ENCODE measurements at places on chromosomes 6 and 20.

DNA sequence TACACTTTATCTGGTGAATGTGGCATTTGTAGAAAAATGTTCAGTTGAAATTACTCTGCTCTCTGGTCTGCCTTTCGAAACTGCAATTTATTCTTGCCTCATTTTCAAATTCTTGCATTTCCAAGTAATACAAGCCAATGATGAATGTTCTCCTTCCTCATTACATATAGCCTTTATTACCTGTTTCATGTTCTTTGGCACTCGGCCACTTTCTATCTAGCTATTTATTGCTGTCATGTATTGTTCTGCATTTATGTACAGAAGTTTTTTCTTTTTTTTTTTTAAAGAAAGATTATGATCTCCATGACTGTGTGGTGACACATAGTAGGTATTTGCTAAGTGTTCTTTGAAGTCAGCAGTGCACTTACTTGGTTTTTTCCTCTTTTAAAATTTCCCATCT is 261.4 kb downstream of the ZFAND3 start:
- DNase-seq = peak; percentile 30

- DNase-seq = no peak
Observed at GRCh38 chr6:155030148-155030720, 35.1 kb downstream of the TIAM2 start.

- no peak for DNase-seq
Observed at GRCh38 chr6:68973066-68973465, 338.0 kb downstream of the ADGRB3 start.

GRCh38 chr6:148217921-148218320 is 124.7 kb upstream of the SASH1 start:
- DNase-seq = no peak

GRCh38 chr6:159303784-159304183 is 134.6 kb downstream of the FNDC1 start:
- DNase-seq = no peak

DNA sequence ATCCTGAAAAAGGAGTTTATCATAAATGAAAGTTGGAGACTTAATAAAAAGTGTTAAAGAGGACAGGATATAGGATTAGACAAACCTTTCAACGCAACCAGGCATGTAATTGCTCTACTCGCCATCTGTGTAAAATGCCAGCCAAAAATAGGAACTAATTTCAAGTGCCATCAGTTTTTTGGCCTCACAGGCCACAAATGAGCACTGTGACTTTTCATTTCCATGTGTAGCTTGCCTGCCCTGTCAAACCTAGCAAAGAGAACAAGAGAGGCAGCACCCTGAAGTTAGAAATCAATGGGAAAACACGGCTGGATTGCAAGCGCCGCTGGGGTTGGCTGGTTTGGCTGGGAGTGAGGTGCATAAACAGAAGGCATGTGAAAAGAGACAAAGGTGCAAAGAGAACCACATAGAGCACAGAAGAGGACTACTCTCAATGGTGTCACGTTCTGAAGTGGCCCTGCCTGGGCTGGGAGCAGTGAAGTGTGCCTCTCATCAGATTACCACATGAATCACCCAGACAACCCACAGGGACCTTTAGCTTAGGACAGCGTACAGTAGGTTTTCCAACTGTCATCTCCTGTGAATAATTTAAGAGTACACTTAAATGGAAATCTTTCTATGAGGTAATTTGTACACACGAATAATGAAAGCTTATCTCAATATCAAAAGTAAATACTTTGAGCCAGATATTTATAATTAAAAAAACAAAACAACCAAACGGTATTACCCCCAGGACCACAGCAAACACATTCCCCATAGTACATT is 78.0 kb upstream of the NHSL1 start:
- DNase-seq = no peak

GRCh38 chr20:11124849-11125505 is 451.2 kb upstream of the JAG1 start:
- DNase-seq = no peak

DNA sequence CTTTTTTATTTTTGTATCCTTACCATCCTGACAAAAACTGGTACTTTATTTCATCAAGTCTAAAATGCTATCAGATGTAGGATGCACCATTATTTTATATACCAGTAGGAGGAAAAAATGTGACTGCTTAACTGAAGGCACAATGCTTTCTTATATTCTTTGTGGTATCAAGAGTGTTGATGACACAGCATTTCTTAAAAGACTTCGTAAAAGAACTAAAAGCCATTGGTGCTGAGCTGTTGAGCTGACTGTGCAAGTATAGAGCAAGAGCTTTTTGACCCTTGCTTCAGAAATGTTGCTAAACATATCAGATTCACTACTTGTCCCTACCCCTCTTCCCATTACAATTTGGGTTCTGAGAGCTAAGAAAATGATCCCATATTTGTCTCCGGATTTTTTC is 17.5 kb downstream of the SF3B5 start:
- DNase-seq = no peak

GRCh38 chr20:44137266-44137801 is 49.7 kb downstream of the JPH2 start:
- DNase-seq = peak; percentile 20

DNA sequence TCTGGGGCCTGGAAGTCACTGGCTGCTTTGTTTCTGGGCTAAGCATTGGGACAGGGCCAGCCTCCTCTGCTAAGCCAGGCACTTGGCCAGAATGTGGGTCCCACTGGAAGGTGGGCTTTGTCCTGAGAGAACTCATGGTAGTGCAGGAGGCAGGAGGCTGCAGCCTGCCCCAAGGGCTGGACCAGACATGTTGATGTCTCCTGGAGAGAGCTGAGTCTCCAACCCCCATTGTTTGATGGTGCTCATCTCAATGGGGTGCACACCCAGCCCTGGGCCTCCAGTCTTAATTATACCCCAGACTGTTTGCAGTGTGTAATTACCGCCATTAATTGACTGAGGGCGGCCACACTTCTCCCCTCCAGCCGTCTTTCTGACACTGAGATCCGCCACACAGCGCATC is 220.5 kb upstream of the PMEPA1 start:
- DNase-seq = no peak

DNA sequence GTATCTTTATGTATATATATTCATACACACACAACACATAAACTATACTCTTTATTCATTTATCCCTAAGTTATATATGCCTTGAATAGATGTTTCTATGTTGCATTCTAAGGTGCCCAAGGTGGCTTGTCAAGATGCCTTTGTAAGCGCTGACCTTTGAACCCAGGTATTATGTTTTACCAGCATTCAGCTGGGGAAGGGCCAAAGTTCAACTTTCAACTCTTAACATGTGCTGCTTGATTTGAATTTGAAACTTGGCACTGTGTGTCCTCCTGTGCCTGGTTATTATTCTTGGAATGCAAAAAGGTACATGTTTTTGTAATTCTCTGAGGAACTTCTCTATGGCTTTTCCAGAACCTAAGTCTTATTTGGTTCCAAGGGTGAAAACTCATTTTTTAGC is 146.5 kb downstream of the EDN1 start:
- no peak for DNase-seq

- DNase-seq = peak; percentile 75
Observed at GRCh38 chr6:142744836-142745235, 200.1 kb downstream of the HIVEP2 start.

DNA sequence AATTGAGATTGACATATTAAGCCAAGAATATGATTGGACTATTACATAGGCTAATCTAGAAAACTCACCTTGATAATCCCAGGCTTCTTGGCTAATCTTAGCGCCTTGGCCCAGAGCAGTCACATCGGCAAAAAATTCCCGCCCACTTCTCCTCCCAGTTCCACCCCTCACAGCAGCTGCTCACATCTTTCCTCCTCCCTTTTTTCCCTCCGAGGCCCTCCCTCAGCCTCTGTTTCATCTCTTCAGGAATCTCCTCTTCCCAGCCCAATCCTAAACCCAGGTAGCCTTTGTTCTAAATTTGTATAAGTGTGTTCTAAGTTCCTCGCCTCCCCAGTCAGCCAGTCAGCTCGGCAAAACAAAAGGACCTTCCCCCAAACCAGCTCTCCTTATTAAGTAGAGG is 184.3 kb downstream of the PRKN start:
- no peak for DNase-seq

- DNase-seq = peak; percentile 97
Observed at GRCh38 chr6:159899994-159900745, 9.4 kb downstream of the MAS1 start.

- no peak for DNase-seq
Observed at GRCh38 chr6:87261534-87261933, 60.9 kb upstream of the SMIM8 start.

GRCh38 chr6:20777801-20778200 is 243.5 kb downstream of the CDKAL1 start:
- DNase-seq = no peak

DNA sequence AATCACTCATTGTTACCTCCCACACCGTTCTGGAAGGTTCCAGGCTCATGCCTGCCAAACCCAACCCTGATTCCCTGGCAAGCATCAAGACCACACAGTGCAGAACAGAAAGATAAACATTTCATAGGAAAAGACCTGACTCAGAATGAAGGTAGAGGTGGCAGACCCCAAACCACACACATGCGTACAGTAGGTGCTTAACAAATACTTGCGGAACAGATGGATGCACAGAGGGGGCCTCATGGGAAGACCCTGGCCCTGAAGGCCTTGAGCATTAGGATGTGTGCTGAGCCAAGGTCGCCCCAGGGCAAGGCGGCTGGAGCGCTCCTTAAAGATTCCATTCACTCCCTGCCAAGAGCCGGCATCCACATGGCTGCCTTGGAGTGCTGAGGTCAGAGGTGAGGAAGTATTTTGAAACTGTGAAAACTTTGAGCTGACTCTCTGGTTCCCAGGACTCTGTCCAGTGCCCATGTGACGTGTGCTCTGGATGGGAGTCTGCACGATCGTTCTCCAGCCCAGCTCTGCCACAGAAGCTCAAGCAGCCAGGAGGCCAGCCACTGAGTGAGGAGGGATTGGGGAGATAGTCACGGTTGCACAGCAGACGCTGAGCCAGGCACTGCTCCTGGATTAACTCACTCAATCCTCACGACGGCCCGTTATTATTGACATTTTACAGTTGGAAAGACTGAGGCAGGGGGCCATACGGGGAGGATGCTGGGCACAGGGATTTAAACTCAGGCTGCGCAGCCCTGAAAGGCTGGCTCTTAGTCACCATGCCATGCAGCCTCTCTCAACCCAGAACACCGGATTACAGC is 65.5 kb upstream of the AFDN start:
- DNase-seq = no peak

GRCh38 chr6:109194880-109195279 is 99.6 kb downstream of the CEP57L1 start:
- no peak for DNase-seq

- no peak for DNase-seq
Observed at GRCh38 chr6:25868436-25869183, 5.4 kb downstream of the SLC17A3 start.

GRCh38 chr6:34468378-34468892 is 2.6 kb downstream of the PACSIN1 start:
- DNase-seq = no peak

- no peak for DNase-seq
Observed at GRCh38 chr20:51667491-51667890, 100.7 kb downstream of the ATP9A start.

DNA sequence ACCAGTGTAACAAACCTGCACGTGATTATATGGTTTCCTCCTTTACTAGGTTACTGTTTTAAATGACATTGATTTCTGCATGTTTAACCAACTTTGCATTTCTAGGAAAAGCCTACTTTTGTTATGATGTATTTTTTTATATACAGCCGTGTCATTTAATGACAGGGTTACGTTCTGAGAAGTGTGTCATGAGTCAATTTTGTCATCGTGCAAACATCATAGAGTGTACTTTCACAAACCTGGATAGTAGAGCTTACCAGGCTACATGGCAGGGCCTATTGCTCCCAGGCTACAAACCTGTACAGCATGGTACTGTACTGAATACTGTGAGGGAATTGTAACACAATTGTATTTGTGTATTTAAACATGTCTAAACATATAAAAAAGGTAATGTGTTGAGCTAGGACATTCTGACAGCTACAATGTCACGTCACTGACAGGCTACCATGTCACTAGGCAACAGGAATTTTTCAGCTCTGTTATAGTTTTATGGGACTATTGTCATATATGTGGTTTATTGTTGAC is 205.3 kb downstream of the PRL start:
- no peak for DNase-seq

- DNase-seq = peak; percentile 12
Observed at GRCh38 chr6:30399390-30400058, 54.6 kb downstream of the RPP21 start.

GRCh38 chr6:51640021-51640420 is 447.4 kb downstream of the PKHD1 start:
- no peak for DNase-seq

GRCh38 chr6:81977486-81977885 is 225.0 kb upstream of the TENT5A start:
- peak; percentile 74 for DNase-seq

DNA sequence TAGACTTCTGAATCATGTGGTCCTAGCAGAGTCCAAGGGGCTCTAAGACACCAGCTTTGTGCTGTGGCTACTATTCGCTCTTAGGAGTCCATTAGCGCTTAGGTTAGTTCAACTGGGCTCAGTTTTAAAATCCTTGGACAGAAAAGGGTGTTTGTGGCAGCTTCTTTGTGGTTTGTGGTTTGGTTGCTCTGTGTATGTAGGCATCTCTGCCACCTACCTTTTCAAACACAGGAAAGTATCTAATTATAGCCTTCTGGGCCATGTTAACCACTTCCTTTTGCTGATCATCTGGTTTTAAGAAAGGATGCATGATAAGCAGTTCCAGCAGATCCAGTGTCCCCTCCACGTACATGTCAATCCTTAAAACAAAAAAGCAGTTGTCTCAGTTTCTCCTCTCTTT is 10.8 kb downstream of the GSTA4 start:
- no peak for DNase-seq

DNA sequence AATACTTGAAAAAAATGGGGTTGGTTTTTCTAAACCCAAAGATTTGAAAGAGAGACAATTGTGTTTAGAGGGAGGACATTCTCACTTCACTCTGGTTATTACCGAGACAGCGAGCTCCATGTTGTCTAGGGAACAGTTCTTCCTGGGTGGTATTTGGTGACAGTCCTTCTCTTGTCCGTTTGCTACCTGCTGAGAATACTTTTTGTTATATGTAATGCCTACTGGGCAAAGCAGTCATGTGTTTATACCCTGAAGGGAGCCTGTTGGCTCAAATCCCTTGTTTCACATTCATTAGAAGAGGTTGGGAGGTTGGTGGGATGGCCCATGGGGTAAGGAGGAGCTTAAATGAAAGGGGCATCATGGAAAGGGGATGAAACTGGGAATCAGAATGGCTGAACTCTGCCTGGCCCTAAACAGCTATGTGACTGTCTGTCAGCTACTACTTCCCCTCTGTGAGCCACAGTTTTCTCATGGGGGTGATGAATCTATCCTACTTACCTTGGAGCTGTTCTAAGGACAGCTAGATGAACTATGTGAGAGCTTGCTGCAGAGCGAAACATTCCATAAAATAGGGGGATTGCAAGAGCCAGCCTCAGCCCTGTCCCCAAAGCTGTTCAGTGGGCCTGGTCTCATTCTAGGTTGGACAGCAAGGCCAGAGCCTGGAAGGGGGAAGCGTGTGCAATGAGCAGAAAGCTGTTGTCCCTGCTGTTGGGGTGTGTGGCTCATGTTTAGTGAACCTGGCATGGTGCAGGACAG is 43.5 kb downstream of the FNDC1 start:
- no peak for DNase-seq

DNA sequence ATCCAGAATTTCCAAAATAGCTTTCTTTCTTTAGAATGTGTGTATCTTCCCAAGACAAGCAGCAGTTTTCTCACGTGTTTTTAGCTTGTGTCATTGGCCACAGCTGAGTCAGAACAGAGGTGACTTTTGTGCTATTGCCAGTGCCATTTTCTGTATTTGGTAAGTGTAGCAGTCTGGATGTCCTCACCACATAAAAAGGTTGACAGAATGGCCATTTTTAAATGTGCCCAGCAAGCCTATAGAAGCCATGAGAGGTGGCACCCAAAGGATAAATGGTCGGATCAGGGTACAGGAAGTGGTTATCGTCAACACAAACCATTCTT is 269.5 kb upstream of the HSF2 start:
- no peak for DNase-seq
